ENCODE measurements at places on chromosomes 7 and 10. TPM values are rescaled to one million over a fixed set of nuclear protein-coding genes. Genes with fewer than 3 reads are reported as not detected.
A peak's percentile ranks its signal among the peaks of the same experiment; 100 is the strongest.

DNA sequence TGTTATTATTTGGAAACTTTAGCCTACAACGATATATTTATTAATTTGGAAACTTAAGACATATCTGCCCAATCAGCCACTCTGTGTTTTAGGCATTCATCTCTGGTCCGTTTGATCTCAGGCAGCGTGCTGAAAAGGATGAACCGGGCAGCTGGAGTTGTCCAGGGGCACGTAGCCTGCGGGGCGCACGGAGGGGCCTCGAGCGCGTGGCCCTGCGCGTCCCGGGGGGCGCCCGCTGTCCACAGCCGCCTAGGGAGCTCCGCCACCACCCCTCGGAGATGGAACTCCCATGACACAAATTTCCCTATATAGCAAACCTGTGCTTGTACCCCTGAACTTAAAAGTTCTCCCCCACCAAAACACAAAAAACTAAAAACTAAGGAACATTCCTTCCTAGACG is 24.3 kb upstream of the MKI67 start:
- no peak for DNase-seq
- no peak overlapping the region for H3K27ac ChIP-seq
- H3K36me3 ChIP-seq: no peaks in the 10 kb centered on the region

DNA sequence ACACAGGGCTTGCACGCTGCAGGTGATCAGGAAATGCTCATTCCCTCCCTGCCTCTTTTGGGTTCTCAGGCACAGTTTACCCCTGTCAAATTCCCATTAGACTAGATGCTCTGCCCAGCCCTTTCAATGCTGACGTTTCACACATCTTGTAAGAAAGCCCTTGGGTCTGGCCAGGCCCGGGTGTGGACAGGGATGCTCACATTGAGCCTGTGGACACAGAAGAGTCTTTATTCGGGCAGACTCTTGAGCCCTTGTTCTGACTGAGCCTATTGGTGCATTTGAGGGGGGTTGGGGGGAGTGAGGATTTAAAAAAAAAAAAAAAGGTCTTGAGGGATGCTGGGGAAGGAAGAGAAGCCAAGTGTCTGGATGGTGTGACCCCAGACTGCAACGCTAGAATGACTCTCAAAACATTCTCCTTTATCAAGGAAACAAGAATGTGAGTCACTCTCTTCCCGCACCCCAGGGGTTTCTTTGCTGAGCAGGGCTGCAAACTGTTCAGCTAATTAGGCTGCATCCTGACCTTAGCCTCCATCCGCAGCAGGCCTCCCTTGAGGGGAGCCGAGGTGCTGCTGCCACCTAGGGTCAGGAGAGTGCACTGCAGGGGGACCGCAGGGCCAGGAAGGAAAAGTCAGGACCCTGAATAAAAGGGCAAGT is 53.6 kb upstream of the TMEM72 start:
- no peak overlapping the region for H3K4me3 ChIP-seq
- peak; percentile 19 for DNase-seq
- H3K27me3 ChIP-seq: no peaks in the 10 kb centered on the region
- H3K4me1 ChIP-seq: no peaks in the 10 kb centered on the region
- no peaks in the 10 kb centered on the region for H3K36me3 ChIP-seq
- no peak overlapping the region for H3K27ac ChIP-seq

CHN2 gene
- 3.5 TPM for total RNA-seq

DNA sequence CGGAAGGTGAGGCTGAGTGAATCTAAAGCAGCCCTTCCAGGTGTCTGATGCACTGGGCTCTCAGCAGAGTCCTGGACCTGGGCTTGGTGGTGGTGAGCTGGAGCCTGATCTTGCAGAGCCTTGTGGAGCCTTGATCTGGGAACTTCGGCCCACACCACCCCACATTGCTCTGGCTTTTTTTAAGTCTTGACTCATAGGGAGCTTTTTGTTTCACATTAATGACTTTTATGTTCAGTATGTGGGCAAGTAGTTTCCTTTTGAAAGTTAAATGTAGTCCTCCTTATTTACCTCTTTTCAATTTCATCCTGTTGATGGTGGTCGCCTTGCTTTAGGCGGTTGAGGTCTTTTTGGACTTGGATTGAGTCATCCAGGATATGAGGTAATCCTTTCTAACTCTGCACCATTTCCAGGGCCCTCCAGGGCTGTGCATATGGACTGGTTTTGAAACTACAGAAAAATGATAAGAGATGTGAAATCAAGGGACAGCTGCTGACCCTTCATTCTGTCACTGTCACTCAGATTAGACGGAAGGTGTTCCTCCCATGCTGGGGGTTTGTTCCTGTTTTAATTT is 2.9 kb upstream of the NRAP start:
- no peak overlapping the region for H3K4me3 ChIP-seq
- no peaks in the 10 kb centered on the region for H3K27me3 ChIP-seq
- H3K36me3 ChIP-seq: no peaks in the 10 kb centered on the region

AGMO gene
- 0.20 TPM for total RNA-seq

FFAR4 gene
- not detected for total RNA-seq

GRCh38 chr7:19284596-19285300 is 139.5 kb upstream of the FERD3L start:
- H3K4me3 ChIP-seq: no peak overlapping the region
- DNase-seq: no peak
- H3K27me3 ChIP-seq: no peaks in the 10 kb centered on the region
- H3K27ac ChIP-seq: no peak overlapping the region
- no peaks in the 10 kb centered on the region for H3K36me3 ChIP-seq

DNA sequence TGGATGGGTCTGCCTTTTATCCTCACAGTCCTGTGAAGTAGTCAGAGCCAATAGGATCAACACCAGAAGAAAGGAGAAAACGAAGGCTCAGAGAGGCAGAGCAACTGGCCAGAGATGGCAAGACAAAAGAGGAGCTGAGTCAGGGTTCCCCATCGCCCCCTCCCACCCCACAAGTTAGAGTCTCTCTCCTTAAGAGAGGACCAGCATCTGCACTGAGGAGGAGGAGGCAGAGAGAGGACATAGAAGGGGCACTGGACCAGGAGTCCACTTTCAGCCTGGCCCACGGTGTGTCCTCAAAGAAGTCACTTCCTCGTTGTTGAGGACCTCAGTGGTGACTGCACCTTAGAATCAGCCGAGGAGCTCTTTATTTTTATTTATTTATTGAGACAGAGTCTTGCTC is 11.6 kb downstream of the SPOCK2 start:
- no peaks in the 10 kb centered on the region for H3K4me1 ChIP-seq
- no peaks in the 10 kb centered on the region for H3K27me3 ChIP-seq
- no peak overlapping the region for H3K27ac ChIP-seq
- no peaks in the 10 kb centered on the region for H3K36me3 ChIP-seq

DNA sequence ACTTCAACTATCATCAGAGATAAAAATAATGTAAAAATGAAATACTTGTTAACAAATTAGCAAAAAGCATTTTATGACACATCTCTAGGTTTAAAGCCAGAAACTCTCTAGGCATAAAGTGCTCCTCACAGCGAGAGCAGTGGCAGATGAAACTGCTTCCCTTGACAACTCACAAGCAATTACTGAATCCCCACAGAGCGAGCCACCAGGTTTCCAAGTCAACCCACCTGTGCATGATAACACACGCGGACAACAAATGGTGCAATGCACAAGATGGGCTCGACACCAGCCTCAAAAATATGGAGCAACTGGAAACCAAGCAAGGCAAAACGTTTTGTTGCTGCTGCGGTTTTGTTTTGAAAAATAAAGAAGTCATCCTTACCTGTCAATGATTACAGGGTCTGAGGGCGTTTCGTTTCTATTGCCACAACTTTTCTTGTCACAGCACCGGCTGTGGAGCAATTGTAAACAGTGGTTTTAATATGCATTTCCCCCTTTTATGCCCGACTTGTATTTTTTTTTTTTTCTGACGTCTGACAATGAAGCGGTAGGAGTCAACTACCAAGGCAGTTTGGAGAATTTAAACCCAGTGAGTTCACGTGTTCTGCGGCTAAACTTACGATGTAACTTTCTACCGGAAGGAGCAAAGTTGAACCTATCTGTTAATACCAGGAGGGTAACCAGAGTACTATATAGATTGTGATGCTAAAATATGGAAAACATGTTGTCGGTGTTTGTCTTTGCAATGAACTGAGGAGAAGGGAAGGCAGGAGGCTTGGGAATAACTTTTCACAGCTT is 7.0 kb downstream of the EBF3 start:
- DNase-seq: no peak
- peaks cover 48% of the 10 kb centered on the region for H3K4me1 ChIP-seq
- H3K27me3 ChIP-seq: no peaks in the 10 kb centered on the region
- peak overlapping the region; percentile 85 for H3K27ac ChIP-seq
- H3K36me3 ChIP-seq: 0 out of 2 replicates have a peak, but pooled peaks cover 2% of the 10 kb centered on the region

DNA sequence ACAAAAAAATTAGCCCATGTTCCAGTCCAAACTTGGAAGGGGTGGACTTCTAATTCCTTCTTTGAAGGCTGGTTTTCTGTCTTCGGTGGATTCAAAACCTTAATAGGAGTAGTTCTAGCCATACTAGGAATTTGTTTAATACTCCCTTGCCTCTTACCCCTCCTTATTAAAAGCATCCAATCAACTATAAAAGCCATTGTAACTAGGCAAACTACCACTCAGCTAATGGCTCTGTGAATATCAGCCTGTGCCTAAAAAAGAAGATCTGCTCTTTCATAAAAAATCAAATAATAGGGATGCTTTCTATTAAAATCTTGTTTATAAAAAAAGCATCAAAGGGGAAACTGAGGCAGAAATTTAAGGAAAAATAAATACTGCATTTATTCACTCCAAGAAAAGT is 4.1 kb upstream of the ADCK2 start:
- DNase-seq: no peak
- no peak overlapping the region for H3K27ac ChIP-seq
- H3K36me3 ChIP-seq: no peaks in the 10 kb centered on the region
- no peak overlapping the region for H3K4me3 ChIP-seq
- no peaks in the 10 kb centered on the region for H3K27me3 ChIP-seq
- H3K4me1 ChIP-seq: no peaks in the 10 kb centered on the region

DNA sequence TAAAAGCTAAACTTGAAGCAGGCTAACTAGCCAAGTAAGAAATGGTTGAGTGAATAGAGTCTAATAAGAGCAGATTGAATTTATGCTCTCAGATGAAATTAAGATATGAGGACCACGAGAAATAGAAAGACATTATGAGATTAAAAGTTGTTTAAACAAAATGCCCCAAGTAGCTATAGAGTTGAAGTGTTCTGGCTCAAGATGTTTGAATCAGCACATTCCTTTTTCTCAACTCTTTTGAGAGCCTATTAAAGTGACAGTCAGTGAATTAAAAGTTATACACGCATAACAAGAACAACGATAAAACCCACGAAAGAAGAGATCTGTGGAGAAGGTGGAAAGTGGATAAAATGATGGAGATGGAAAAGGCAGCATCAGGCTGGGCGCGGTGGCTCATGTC is 322.2 kb upstream of the ANKRD30A start:
- no peak for DNase-seq
- H3K4me1 ChIP-seq: peaks cover 3% of the 10 kb centered on the region
- H3K27me3 ChIP-seq: no peaks in the 10 kb centered on the region

DNA sequence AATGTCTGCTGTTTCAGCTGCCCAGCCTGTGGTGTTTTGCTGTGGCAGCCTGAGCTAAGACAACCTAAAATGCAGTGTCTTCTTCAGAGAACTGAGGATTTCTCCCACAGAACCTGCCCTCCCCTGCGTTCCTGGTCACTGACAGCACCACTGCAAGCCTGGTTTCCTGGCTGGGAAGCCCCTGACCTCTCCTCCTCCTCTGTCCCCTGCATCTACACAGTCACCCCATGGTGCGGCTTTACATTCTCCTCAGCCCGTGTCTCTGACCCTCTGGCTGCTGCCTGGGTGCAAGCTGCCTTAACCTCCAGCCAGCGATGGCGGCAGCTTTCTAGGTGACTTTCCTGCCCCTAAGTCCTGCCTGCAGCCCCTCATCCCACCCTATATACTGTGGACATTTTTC is 337.3 kb upstream of the ZNF32 start:
- H3K36me3 ChIP-seq: no peaks in the 10 kb centered on the region
- H3K4me3 ChIP-seq: no peak overlapping the region
- no peaks in the 10 kb centered on the region for H3K27me3 ChIP-seq
- H3K27ac ChIP-seq: no peak overlapping the region
- no peaks in the 10 kb centered on the region for H3K4me1 ChIP-seq

LIPN gene
- total RNA-seq: not detected

CLEC5A gene
- not detected for total RNA-seq

GRCh38 chr10:54026340-54026739 is 774.7 kb downstream of the PCDH15 start:
- no peak for DNase-seq
- no peaks in the 10 kb centered on the region for H3K4me1 ChIP-seq
- H3K27ac ChIP-seq: no peak overlapping the region
- H3K4me3 ChIP-seq: no peak overlapping the region
